ENCODE measurements at places on chromosomes 7 and 10.
A peak's percentile ranks its signal among the peaks of the same experiment; 100 is the strongest.

DNA sequence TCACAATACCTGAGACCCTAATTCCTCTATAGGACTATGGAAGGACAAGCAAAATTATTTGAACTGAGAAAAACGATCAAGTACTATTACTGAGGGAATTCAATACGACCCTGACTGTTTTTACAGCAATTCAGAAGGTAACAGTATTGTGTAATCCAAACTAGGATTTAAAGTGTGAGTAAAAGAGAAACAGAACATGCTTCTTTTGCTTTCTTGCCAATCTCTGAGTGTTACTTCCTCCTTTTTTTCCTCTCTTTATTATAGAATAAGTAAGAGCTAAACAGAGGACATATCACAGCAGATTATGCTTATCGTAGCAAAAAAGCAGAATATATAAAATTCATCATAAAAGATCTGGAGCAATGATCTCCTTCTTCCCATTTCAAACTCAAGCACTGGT is 292.1 kb downstream of the THSD7A start:
- DNase-seq, result no peak

DNA sequence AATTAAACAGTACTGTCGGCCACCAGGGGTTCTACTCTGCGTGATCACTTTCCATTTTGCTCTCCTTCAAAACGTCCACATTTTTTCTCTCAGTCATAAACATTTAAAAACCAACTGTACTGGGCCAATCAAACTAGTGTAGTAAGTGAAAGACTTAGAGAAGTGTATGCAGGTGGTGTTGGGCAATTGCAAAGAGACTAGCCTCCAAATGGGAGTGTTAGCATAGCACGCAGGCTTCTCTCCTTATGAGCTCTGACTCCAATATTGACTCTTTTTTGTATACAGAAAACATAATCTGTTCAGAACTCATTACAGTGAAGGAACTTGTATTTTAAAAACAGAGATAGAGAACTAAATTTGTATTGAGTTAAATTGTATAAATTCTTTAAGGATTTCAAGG is 150.6 kb downstream of the SDK1 start:
- no peak for DNase-seq

- DNase-seq, result no peak
These were observed 159.4 kb upstream of the AHR start for GRCh38 chr7:17139081-17139480.

GRCh38 chr10:78896159-78896928 is 172.4 kb upstream of the ZMIZ1 start:
- no peak for DNase-seq

DNA sequence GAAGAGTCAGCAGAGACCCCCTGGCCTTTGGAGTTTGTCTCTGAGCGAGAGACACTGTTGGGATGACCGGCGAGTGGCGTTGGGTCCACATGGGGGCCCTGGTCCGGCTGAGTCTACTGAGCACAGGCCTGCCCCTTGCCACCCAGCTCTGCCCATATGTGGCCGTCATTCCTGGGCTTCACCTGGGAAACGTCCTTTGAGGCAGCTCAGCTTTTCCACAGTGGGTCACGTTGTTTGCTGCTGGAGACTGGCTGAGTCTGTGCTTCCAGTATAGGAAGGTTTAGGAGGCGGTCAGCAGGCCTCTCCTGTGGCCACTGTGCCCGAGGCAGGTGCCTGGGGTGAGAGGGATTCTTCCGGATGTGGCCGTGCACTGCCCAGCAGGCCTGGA is 17.1 kb downstream of the ADAM8 start:
- DNase-seq, result no peak

DNA sequence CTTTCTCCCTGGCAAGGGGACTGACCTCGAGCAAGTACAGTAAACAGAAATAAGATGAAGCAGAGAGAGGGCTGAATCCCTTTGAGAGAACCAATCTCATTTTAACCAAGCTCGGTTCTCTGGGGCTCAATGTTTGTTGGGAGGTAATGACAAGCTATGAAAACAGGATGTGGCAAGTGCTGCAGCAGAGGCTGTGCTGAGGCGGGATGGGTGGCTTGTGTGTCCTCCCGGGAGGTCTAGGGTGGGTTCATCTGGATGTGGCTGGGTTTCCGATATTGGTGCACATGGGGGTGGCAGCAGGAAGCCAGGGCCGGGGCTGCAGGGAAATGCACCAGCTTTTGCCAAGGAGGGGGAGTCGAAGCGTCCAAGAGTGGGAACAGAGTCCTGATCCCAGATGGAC is 84.5 kb downstream of the AOAH start:
- DNase-seq, result no peak

DNA sequence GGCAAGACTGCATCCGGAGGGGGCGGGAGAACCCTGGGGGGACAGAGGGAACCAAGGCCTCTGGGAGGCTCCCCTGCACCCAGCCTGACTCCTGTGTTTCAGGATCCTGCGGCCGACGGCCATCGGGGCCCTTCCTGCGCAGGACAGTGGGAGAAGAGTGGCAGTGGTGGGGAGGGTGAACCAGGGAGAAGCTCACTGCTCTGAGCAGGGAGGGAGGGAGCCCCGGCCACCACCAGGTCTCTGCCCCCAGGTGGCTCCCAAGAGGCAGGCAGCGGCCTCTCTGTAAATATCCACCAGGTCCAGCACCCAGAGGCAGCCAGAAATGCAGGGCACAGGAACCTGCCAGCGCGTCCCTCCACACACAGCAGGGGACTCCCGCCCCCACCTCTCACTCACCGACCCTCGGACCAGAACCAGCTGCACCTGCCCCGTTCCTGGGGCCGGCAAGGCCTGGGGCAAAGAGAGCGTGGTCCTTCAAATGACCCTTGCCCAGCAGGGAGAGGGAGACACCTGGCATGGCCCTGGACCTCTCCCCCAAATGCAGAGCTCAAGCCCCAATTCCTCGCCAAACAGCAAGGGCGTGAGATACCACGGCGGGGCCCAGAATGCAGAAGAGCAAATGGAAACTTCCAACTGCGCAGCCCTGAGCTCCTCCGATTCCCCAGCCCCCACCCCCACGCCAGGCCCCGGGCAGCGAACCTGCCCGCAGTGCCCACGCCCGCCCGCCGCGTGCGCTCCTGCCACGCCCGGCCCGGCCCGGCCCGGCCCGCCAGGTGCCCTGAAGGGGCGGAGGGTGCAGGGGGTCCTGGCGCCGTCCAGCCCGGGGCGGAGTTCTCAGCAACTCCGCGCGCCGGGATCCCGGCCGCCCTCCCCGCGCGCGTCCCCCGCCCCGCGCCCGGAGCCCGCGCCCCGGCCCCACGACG is 805 bp downstream of the RASGEF1A start:
- no peak for DNase-seq

DNA sequence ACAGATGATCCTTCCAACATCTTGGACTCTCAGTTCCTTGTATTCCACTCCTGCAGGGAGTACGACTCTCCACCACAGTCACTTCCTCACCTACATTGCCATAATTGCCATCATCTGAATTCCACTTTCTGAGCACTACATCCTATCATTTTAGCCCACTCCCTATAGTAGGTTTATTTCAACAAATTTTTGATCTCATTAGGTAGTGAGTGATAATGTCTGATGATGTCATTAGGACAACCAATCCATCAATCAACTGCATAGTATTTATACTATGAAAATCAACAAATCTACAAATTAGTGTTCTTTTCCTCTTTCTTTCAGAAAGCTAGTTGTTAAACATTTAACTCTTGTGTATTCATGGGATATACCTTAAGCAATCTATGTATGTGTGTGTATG is 13.7 kb upstream of the TRA2A start:
- no peak for DNase-seq

DNA sequence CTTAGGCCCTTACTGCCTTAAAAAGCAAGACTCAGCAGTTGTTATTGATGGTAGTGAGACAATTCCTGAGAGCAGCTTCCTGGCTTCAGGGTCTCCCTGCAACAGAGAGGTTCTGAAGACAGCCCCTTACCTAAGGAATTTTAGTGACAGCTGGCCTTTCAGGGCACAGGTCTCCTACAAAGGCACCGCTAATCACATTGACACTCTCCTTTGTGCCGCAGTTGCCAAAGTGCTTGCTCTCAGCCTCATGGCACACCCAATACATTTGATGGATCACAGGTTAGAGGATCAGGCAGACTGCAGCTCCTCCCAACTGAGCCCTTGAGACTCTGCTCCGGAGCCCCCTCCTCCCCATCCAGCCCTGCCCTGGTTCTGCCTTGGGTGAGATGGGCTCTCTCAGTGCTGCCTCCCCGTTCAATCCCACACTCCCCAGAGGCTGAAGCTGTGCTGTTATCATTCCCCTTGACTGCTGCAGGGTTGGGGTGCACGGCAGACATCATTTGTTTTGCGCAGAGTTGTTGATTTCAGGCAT is 198.2 kb downstream of the EMX2 start:
- DNase-seq, result no peak

DNA sequence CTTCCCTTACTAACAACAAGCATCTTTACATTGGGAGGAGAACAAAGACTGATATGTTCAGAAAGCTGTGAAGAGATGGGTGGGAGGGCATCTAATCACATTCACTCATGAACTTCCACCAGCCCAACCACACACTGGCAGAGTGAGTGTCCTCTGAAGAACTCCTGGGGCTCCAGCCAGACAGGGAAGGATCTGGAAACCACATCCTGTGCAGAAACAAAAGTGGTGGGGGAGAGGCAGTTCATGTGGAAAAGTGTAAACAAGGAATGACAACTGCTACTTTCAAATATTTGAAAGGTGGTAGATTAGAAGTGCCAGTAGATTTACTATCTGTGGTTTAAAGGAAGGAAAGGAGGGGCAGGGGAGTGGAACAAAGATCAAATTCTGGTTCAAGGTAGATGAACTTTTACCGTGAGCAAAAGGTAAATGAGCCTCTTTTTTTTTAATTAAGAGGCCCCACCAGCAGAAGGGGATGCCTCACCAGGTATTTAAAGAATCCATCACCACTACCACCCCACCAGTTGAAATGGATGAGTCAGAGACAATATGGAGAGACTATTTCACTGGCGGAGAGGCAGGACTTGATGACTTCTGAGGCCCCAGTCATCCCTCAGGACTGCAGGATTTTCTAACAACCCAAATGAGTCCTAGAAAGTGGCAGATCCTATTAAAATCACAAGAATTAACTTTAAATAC is 34.5 kb downstream of the GOT1 start:
- DNase-seq, result peak; percentile 93

GRCh38 chr7:23230641-23231101 is 15.9 kb upstream of the GPNMB start:
- no peak for DNase-seq

- DNase-seq, result no peak
These were observed 34.1 kb downstream of the HYCC1 start for GRCh38 chr7:22979861-22980260.

GRCh38 chr7:100696123-100696521 is 2.1 kb upstream of the GIGYF1 start:
- DNase-seq, result no peak

DNA sequence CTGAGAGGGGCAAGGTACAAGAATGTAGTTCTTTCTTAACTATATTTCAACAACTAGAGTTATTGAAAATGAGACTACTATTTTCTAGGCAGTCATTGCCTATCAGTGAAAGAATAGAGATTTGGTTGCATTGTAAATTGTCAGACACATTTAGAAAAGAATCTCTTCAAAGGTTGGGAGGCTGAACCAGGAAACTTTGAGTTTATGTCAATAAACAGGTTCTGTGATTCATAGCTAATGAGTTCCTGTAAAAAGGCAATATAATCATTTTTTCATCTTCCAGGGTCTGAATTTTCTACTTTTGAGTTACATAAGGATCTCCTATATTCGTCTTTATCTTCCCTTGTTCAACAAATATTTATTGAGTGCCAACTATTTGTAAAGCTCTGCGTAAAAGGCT is 47.1 kb downstream of the MAGI2 start:
- DNase-seq, result no peak

- DNase-seq, result no peak
These were observed 679.4 kb upstream of the C7orf33 start for GRCh38 chr7:147911201-147911601.

DNA sequence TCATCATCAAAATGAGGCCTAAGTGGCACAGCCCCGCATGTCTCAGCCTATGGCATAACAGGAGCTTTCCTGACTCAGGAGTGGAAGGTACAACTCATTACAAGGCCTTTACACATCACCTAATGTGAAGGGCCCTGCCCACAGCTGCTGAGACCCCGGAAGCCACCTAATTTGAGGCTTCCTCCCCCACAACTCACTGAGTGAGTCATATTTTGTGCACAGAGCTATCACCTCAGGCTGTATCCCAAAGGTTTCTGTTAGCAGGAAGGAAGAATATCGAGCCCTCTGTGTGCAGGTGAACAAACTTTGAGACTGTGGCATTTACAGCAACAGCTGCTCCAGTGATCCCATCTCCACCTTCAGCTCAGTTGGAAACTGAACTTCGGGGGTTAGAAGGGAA is 20.6 kb downstream of the HTR5A start:
- DNase-seq, result peak; percentile 26

- no peak for DNase-seq
These were observed 181.8 kb downstream of the GPR158 start for GRCh38 chr10:25356609-25357008.
